ENCODE measurements at places on chromosomes 6 and 20.

- H3K4me1 ChIP-seq, result no peaks in the 10 kb centered on the region
- no peak overlapping the region for H3K27ac ChIP-seq
- H3K27me3 ChIP-seq, result no peaks in the 10 kb centered on the region
- DNase-seq, result no peak
- no peaks in the 10 kb centered on the region for H3K36me3 ChIP-seq
- no peak overlapping the region for H3K4me3 ChIP-seq
Observed at GRCh38 chr6:92892626-92893170, 526.7 kb downstream of the EPHA7 start.

GRCh38 chr6:121857551-121857950, 422.1 kb downstream of the GJA1 start:
- H3K27me3 ChIP-seq, result no peaks in the 10 kb centered on the region
- no peaks in the 10 kb centered on the region for H3K36me3 ChIP-seq
- no peaks in the 10 kb centered on the region for H3K4me1 ChIP-seq
- no peak overlapping the region for H3K4me3 ChIP-seq

GRCh38 chr20:48949304-48950170, 28.0 kb downstream of the ARFGEF2 start:
- DNase-seq, result no peak
- H3K27me3 ChIP-seq, result no peaks in the 10 kb centered on the region
- H3K4me1 ChIP-seq, result no peaks in the 10 kb centered on the region

DNA sequence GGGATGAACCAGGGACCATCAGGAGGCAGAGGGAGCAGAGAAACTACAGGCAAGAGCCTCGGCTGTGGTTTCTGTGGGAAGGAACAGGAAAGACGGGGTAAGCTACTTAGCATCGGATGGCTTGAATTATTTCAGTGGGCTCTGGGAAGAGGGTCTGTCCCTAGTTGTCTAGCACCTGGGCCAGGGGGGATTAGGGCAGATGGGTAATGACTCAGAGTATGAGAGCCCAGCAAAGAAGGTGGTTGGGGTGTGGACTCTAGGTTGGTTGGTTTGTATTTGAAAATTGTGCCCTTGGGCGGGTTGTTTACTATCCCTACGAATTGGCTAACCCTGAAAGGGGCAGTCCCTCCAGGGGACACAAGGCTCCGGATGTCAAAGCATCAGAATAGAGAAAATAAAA, 148.5 kb upstream of the TAB2 start:
- no peaks in the 10 kb centered on the region for H3K36me3 ChIP-seq
- H3K27ac ChIP-seq, result no peak overlapping the region
- H3K4me1 ChIP-seq, result no peaks in the 10 kb centered on the region
- H3K4me3 ChIP-seq, result no peak overlapping the region

DNA sequence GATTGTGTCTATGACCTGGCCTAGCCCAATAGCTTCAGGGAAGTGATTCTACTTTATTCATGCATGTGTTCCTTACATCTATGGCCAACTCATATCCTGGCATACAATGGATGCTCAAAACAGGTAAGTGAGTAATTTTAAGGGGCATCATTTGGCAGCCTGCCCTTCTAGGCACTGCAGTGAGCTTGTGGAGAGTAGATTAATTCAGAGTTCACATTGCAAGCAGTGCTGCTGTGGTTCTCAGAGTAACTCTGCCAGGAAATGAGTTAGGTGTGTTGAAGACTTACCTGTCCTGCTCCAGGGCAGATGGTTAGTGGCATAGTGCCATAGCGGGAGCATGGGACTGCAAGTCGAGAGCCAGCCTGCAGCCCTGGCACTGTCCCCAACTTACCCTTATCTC, 158.0 kb downstream of the SCP2D1 start:
- no peak overlapping the region for H3K27ac ChIP-seq
- H3K4me1 ChIP-seq, result no peaks in the 10 kb centered on the region
- no peaks in the 10 kb centered on the region for H3K36me3 ChIP-seq
- no peak overlapping the region for H3K4me3 ChIP-seq

GRCh38 chr20:10604865-10605440, 68.8 kb downstream of the JAG1 start:
- no peaks in the 10 kb centered on the region for H3K36me3 ChIP-seq
- peak overlapping the region; percentile 96 for H3K27ac ChIP-seq
- DNase-seq, result no peak

Data from ascending aorta (tissue), 2 donors.